ENCODE measurements at places on chromosomes 2 and 18.
A peak's percentile ranks its signal among the peaks of the same experiment; 100 is the strongest.

DNA sequence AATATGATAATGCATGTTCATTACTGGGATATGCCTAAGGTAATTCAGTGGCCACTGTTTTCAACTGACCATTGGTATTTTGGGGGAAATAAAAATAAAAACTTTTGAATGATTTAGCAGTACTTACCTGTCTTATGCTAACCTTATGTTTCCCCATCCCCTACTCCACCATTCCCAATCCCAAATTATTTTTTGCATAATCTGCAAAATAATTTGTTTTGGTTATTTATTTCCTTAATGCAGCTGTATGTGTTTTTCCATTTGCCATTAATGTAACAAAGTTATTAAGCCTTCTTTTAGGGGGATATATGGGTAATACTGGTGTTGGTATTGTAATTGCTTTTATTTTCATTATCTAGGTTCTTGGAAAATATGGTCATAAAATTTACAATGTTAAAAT, 213.9 kb upstream of the GULP1 start:
- no peak for DNase-seq

GRCh38 chr2:232789082-232789481, 12.7 kb upstream of the KCNJ13 start:
- no peak for DNase-seq

GRCh38 chr18:13726972-13727331, 479 bp downstream of the RNMT start:
- DNase-seq, result peak; percentile 55

DNA sequence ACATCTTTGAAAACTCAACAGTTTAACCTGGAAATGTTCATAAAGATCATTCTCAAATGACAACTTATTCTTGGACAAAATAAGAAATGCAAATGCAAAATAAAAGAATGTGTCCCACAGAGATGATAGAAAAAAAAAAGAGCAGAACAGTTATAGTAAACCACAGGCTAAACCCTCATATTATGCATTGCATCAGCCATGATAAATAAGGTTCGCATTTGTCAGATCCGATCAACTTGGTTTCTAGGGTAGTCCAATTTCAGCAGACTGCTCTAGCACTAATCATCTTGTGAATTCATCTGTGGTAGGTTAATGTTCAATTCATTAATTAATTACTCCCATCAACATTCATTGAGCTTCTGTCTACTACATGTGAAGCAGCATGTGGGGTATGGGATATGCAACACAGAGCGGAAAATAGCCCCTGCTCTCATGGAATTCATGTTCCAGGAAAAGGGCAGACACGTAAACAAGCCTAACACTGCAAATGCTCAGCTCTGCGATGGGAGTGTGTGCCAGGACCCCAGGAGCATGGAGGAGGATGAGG, 316.2 kb upstream of the REV1 start:
- no peak for DNase-seq

GRCh38 chr18:69599377-69599776, 198.7 kb downstream of the DOK6 start:
- DNase-seq, result no peak

GRCh38 chr2:238593236-238593635, 166.5 kb downstream of the ASB1 start:
- DNase-seq, result no peak

GRCh38 chr2:8285081-8285480, 396.8 kb upstream of the ID2 start:
- DNase-seq, result peak; percentile 24
